ENCODE measurements at places on chromosomes 6 and 20.
A peak's percentile ranks its signal among the peaks of the same experiment; 100 is the strongest.

DNA sequence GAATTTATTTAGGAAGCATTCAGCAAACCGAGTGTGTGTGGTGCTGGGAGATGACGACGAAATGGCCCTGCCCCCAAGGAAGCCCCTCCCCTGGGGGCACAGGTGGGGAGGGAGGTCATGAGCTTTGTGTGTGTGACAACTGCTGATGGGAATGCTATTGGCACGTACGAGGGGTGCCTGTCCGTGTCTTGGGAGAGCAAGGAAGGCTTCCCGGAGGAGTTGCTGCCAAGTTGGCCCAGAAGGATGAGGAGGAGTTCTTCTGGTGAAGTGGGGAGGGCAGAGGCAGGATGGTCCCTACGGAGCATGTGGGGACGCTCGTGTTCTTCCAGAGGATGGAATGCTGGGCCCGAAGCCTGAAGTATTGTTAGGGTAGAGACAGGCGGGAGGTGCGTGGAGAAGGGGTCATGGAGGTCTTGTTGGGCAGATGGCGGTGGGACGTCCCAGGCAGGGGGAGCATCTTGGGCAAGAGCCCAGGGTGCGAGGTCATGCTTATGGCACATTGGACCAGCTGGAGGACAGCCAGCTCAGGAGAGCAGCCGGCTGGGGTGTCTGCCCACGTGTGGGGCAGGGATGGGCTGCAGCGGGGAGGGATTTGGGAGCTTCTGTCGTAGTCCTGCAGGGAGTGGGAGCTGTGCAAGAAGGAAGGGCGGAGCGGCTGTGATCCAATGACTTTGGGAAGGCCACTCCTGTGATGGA lies 46.1 kb downstream of the SYNJ2 start:
- no peak for DNase-seq

DNA sequence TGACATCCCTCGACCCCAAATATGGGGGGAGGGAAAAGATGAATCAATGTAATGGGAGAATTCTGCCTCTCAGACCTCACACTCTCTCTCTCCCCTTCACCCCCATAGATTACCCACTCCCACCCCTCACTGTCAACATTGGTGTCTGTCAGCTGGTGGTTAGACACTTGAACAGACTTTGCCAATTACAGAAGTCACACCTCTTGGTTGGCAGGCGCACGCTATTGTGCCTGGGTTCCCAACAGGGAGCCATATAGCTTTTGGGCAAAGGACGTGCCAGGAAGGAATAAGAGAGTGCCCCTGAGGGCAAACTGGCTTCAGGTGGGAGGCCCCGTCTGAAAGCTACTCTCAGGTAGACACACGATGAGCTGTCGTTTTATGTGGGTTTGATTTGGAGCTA lies 54.1 kb upstream of the FYN start:
- no peak for DNase-seq

- no peak for DNase-seq
These were observed 76.7 kb downstream of the PSMB1 start for GRCh38 chr6:170476360-170476759.

DNA sequence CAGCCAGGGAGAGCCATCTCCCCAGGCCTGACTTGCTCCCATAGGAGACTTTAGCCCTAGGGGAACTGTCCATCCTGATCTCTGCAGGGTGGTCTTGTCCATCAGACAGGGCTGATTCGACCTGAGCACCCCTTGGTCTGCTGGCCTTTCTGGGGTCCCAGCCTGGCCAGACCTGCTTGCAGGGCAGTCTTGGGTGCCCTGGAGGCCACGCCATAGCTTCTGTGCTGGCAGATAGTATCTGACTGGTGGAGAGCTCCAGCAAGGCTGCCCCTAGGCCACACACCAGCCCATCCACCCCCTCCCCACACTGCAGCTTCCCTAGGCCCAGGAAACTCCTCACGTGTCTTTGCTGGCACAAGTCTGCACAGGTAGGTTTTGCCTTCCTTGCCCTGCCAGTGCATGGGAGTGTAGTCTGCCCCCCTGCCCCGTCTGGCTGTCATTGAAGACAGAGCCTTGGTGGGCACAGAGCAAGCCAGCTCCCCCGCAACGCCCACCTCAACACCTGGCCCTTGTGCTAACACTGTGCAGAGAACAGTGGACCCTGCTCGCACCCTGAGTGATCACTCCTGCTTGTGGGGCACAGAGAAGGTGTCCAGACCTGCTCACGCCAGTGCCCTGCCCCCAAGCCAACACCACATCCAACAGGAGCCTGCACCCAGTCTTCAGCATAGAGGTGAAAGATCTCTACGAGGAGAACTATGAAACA lies 32.4 kb downstream of the CCN2 start:
- no peak for DNase-seq

- no peak for DNase-seq
These were observed 88.3 kb downstream of the DLL1 start for GRCh38 chr6:170202416-170203135.

DNA sequence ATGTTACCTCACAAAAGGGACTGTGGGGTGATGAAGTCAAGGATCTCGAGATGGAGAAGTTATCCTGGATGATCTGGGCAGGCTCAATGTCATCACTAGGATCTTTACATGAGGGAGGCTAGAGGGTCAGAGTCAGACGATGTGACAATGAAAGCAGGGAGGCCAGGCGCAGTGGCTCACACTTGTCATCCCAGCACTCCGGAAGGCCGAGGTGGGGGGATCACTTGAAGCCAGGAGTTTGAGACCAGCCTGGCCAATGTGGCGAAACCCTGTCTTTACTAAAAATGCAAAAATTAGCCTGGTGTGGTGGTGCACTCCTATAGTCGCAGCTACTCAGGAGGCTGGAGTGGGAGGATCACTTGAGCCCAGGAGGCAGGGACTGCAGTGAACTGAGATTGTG lies 68.8 kb downstream of the TTLL2 start:
- DNase-seq, result no peak

DNA sequence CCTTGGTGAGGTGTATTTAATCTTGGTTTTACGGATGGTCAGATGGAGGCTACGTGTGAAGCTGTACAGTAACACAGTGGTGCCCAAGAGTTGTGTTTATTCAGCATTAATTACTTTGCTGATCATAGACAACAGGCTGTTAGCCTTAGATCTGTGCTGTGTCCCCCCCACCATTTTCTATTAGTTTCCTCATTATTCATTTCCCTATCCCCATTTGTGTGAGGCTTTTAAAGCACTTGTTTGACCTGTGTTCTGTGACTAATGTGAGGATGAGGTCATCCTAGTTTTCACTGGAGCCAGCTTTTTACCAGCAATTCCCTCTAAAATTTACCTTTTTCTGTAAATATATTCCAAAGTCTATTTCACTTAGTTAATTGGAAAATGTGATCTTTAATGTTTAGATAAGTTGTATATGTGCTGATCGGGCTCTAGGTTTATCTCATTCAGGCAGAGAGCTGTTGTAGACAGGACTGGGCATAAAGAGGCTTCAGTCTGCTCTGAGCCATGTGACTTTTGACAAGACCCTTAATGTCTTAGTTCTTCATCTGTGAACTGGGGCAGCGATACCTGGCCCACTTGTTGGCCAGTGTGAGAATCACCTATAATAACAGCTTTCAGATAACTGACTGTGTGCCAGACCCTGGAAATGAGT lies 8.4 kb downstream of the MAPRE1 start:
- no peak for DNase-seq

DNA sequence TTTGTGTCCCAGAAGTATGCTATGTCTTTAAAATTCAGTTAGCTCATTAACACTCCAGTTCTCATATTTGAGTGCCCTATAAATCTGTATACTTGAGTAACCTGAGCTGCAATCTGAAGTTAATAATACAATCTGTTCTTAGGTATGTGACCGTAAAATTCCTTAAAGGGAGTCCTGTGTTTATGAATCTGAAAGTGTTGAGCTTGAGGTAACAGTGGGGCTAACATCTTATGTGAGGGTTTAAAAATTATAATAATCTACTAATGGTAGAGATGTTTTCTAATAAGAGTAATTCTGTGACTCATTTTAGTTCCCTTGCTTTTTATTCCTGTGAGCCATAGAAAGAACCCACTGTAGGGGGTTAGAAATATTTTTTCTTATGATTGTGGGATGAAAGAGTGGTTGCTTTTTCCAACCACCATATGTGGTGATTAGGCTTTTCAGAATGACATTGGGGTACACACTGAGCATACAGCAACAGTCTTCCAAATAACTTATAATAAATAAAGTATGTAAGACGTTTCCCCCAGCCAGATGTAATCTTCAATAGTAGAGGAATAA lies 121.2 kb downstream of the BCKDHB start:
- DNase-seq, result no peak

- no peak for DNase-seq
These were observed 275.5 kb upstream of the SGK1 start for GRCh38 chr6:134593442-134593841.

- DNase-seq, result no peak
These were observed 168.2 kb upstream of the RIN2 start for GRCh38 chr20:19589787-19590362.

DNA sequence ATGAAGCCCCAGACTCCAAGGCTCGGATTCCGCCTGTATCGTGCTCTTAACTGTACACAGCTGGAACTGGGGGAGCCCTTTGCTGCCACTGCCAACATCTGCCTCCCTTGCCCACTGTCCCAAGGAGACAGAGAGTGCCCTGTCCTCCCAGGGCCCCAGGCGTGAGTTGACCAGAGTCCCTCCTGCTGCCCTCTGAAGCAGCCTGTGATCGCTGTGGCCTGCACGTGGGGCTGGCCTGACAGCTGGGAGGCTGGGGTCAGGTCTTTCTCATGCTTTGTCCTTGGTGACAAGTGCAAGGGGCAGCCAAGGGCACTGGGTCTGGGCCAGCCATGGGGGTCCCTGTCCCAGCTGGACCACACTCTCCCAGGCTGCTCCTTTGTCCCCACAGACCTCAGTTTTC lies 44.3 kb downstream of the KIAA1755 start:
- no peak for DNase-seq

GRCh38 chr6:122736163-122736562 lies 43.4 kb upstream of the FABP7 start:
- DNase-seq, result peak; percentile 19

GRCh38 chr6:150417899-150418826 lies 49.4 kb downstream of the IYD start:
- peak; percentile 19 for DNase-seq

- no peak for DNase-seq
These were observed 20.6 kb upstream of the FBXO9 start for GRCh38 chr6:53044572-53044971.

DNA sequence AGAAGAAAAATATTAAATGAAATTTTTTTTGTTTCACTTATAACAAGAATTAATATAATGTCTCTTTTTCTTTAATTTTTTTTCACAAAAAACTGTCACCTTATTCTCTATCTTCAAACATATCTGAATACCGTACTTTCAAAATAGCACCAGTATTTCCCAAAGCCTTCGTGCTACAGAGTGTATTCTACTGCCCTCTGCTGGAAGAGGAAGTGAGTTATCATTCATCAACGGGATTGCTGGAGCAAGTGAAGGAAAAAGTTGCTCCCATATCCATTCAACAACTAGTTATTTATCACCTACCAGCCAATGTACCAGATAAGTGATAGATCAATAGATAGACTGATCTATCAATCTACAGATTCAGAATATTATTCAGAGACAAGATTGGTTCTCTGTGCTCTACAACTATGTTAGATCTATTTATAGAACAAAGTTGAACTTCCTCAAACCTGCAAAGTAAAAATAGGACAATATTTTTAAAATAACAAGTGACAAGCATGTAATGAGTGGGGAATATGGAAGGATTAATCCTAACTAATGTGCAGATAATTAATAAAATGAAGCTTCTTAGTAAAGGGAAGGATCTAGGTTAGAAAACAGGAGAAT lies 26.7 kb upstream of the TFAP2B start:
- DNase-seq, result peak; percentile 58

GRCh38 chr20:45629496-45630100 lies at the start of gene WFDC10A:
TSS of gene WFDC10A (plus strand) at chr20:45629739. CDS start at chr20:45629814, 75 bp downstream.
- peak; percentile 29 for DNase-seq

DNA sequence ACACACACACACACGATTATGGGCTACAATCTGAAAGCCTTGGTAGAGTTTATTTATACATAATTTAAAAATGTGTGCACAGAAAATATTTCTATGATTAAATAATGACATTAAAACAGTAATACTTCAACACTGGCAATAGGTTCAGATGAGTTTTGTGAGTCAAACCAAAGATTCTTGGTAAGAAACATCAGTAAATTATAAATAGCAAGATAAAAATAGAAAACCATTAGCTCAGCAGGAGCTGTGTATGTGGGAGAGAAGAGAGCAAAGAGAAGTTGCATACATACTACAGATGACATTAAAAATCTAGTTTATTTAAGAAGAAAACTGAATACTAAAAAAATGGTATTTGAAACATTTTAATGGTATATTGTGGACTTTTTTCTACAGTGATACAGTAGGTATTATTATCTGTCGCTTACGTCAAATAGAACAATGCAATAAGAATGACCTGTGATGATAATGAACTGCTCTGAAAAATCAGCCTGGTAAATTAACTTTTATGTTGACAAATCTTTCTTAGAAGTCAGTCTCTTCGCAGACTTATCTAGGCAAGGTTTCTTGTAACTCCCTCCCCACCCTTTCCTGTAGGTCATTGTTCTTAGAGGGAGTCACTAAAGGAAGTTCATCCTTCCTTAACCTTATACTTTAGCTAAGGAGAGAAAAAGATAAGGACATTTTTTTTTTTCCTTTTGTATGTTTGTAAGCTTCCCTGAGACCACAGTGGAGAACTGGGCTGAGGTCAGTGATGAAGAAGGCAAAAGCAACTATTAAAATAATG lies 149.3 kb downstream of the GJA1 start:
- no peak for DNase-seq

GRCh38 chr6:13445005-13445743 lies 42.2 kb downstream of the GFOD1 start:
- DNase-seq, result no peak
